GM23338 (cell line): ENCODE measurements at places on chromosomes 13 and 19. TPM values are rescaled to one million over a fixed set of nuclear protein-coding genes. Genes with fewer than 3 reads are reported as not detected.

The OR4F17 gene
- not detected in 2 replicates for total RNA-seq

The FXYD3 gene
- not detected in 2 replicates for total RNA-seq

The FGF22 gene
- 0.31 and 2.8 TPM in 2 replicates for total RNA-seq

The OR7C2 gene
- not detected in 2 replicates for total RNA-seq

The CNFN gene
- total RNA-seq: 6.7 TPM in 1 of 2 replicates, not detected in the other

The URAD gene
- not detected in 2 replicates for total RNA-seq

DNA sequence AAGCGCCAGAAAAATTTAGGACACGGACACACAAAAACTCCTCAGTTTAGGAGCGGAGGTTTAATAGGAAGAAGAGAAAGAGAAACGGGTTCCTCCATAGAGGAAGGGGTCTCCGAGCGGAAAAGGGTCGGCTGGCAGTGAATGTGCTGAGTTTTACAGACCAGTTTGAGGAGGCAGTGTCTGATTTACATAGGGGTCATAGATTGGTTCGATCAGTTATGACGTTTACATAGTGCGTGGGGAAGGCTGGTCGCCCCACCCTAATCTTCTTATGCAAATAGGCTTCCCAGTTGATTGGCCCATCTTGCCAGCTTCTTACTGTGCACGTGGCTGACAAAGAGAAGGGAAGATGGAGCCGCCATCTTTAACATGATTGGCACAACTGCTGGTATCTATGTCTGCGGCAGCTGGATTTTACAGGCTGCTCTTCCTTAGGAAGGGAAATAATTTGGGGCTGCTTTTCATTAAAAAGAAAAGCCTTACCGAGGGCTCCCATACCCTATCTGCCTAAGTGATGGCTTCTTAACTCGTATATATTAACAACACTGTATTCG is 1.2 kb upstream of the ZNF225 start:
- DNase-seq: peak; percentile 96

DNA sequence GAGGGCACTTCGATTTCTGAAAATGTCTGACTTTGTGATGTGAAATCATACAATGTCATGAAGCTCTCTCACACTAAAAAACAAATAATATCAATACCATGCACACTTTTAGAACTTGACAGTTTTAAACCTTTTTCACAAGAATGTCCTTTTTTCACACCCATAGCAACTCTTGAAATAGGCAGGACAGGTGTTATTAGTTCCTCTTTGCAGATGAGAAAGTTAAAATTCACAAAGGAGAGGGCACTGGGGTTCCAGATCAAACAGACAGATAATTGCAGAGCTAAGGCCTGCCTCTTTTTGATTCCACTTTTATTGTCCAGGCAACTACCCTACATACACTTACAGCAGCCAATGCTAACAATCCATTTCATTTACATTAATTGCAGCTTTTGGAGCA is 142.8 kb downstream of the KLF12 start:
- DNase-seq: no peak

DNA sequence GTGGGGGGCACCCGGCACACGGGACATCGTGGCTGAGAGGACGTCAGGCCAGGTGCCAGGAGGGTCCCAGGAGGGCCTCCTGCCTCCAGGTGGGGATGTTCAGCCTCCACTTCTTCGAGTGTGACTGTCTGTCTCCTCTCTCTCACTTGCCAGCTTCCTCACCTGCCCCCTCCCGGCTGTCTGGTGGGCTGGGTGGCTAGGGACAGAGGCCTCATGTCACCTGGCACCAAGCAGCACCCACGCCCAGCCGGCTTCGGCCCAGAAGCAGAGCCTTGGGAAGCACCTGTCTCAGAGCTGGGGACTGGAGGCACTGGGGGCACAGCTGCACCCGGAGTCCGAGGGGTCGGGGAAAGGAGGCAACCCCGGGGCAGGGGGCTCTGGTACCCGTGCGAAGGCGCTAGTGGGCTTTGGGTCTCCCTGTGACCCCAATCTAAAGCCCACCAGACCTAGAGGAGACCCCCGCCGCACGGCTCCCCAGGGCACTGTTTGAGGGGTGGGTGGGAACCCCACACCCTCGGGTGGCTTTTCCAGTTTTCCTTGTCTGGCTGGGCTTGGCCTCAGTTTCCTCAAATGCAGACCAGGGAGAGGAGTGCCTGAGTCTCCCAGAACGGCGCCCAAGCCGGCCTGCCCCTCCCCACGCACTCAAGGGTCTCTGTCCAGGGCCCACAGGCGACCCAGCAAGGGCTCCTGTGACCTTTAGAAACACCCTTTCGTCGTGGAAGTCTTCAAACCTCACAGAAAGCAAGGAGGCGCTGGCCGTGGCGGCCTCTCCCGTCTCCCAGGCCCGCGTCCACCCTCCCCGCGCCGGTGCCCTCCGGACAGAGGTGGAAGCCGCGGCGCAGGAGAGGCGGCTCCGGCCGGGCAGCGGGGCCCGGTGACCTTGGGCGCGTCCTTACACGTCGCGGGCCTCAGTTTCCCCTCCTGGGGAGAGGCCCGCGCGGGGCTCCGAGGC is 664 bp upstream of the HCN2 start:
- DNase-seq: peak; percentile 39

DNA sequence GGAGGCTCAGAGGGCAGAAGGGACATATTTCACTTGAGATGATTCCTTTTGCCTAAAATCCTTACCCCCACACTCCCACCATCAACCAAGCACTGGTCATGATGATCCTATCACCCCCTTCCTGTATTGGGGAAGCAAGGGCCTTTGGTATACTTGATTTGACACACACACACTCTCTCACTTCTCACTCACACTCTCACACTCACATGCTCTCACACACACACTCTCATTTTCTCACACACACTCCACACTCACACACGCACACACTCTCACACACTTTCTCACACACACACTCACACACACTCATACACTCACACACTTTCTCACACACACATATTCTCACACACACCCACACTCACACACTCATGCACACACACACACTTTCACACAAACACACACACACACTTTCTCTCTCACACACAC is 8.6 kb downstream of the RGCC start:
- DNase-seq: no peak

- no peak for DNase-seq
Measured at GRCh38 chr13:113192279-113192678, 16.2 kb downstream of the PCID2 start.

DNA sequence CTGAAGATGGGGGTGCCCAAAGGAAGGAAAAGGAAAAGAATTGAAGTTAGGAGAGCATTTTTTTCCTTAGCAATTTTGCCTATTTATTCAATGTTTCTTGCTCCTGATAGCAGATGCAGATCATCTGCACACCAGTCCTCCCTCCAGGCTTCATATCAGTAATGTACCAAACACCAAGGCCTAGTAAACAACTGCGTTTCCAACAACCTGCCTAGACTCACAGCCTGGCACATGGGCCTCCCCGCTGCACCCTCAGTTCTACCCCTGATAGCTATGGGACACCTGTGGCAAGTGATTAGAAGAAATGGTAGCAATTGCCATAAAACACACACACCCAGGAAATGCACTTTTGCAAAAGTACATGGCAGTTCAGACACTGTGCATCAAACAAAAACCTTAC is 30.4 kb upstream of the HMGB1 start:
- DNase-seq: no peak

DNA sequence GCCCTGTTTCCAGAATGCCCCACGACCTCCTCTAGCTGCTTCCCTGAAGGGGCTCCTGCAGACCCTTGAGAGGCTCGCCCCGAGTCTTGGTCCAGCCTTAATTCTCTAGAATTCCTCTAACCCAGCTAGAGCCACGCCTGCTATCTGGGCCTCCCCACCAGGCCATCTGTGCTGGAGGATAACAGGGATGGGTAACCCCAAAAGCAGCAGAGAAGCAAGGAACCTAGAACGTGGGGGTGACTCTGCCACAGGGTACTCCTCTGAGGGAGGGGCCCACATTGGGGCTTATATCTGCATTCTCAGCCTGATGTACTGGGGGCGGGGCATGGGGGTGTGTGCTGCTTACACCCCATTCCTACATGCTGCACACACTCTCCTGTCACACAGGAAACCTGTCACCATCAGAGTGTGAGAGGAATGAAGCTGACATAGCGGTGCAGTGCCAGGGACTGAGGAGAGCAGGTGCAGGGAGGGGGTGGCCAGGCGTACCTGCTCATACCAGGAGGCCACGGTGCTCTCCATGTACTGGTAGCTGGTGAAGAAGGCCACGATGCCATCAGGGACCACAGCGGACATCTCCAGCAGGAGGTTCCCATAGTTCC is 13.8 kb downstream of the KLC3 start:
- no peak for DNase-seq

GRCh38 chr13:53405616-53406015 is 377.0 kb downstream of the OLFM4 start:
- peak; percentile 75 for DNase-seq

GRCh38 chr19:32767951-32768679 is 48.5 kb downstream of the TDRD12 start:
- no peak for DNase-seq

DNA sequence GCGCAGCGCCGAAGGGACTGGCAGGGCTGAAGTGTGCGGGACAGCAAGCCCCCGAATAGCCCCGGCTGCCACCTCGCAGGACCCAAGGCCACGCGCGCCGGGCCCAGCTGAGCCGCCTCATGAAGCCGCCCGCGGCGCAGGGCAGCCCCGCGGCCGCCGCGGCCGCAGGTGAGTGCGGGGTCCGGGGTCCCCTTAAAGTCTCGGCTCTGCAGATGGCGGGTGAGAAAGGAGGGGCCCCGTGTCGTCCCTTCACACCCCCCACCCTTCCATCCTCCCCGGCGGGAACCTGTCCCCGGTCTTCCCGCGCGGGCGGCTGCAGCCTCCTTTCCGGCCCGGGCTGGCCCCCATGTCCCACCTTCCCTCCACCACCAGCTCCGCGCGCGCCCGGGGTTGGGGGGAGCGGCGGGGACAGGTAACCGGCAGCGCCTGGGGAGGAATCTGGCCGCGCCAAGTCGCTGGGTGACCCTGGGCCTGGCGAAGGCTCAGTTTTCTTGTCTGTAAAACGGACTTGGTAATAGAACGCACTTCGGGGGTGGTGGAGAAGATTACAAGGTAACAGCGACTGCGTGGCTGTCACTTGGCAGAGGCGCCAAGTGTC is 338 bp downstream of the RGCC start:
- DNase-seq: peak; percentile 29

DNA sequence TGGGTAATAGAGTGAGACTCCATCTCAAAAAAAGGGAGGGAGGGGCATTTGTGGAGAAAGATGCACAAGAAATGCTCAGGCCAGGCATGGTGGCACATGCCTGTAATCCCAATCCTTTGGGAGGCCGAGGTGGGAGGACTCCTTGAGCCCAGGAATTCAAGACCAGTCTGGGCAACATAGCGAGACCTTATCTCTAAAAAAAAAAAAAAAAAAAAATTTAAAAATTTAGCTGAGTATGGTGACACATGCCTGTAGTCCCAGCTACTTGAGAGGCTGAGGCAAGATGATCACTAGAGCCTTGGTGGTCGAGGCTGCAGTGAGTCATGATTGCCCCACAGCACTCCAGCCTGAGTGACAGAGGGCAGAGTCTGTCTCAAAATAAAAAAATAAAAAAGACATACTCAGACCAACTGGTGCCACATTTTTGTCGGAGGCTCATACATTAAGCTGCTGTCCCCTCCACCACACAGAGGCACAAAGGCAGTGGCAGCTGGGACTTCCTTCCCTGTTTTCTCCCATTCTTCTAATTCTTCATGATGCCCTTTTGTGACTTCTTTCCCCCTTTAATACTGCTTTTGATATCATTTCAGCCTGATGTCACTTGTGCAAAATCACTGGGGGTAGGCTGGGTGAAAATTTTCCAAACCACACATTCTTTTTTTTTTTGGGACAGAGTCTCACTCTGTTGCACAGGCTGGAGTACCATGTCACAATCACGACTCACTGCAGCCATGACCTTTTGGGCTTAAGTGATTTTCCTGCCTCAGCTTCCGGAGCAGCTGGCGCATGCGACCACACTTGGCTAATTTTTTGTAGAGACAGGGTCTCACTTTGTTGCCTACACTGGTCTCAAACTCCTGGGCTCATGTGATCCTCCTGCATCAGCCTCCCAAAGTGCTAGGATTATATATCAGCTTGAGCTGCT is 26.8 kb upstream of the CXCL17 start:
- no peak for DNase-seq

DNA sequence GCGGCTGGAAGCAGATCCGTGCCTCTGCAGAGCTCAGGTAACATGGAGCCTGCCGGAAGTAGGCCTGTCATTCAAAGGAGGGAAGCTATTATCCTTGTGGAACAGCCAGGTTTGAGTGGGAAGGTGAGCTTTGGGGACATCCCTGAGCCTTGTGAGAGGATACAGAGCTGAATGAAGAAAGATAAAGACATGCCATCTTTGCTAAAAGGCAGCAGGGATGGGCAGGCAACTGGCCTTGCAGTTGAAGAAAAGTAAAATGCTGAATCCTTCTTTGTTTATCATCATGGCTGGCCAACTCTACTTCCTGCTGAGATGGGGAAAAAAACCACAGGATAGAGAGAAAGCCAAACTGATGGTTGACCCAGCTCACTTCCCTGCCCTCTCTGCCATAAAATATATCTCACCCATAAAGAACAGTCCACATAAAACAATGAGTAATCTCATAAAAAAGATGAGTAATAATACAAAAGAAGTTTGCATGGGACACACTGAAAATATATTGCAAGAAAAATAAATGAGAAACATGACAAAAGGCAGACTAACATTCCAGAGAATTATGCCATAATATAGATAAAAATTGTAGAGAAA is 226.3 kb downstream of the DLEU7 start:
- no peak for DNase-seq

GRCh38 chr19:56689198-56689597 is 17.6 kb upstream of the ZNF835 start:
- no peak for DNase-seq

DNA sequence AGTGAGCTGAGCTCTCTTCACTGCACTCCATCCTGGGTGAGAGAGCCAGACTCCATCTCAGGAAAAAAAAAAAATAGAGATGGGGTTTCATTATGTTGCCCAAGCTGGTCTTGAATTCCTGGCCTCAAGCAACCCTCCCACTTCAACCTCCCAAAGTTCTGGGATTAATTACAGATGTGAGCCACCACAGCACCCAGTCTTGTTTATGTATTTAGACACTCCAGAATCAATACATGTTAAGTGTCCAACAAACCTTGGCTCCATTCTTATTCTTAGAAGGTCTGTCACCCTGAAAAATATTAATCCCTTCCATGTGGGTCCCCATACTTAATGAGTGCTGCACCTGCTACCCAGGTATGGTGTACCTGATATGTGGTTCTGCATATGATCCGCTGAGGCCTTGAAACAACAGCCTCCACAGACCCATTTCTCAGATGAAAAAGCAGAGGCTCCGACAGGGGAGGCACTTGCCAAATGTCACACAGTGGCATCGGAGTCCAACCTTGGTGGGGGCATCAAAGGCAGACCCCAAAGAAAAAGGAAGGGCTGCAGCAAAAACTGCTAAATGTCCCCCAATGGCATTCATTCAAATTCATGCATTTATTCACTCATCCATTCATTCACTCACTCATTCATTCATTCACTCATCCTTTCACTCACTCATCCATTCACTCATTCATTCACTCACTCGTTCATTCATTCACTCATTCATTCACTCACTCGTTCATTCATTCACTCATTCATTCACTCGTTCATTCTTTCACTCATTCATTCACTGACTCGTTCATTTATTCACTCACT is 16.7 kb downstream of the TICAM1 start:
- DNase-seq: no peak
